Stimulated activated CD4-positive, alpha-beta T cell treated with anti-CD3 and anti-CD28 coated beads, TNF-alpha, amount 100 ng/mL, for 1 hour (primary cell): ENCODE measurements at places on chromosomes 16 and 17.

- DNase-seq: no peak
These were observed 4.0 kb downstream of the CDK10 start for GRCh38 chr16:89690392-89690901.

GRCh38 chr17:5877948-5878347 lies 192.2 kb upstream of the WSCD1 start:
- no peak for DNase-seq

DNA sequence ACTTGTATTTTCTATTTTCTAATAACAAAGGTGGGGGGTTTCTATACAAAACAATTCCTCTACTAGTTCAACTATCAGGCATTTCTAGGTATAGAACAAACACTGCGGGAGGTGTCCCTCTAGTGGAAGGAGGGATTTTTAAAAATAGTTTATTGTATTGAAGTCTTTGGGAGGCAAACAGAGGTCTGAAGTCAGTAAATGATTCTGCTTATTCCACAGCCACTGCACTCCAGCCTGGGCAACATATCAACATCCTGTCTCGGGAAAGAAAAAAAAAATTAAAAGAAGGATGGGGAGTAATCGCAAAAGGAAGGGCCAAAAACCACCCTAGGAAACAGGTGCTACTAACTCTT lies 648 bp upstream of the ERCC4 start:
- no peak for DNase-seq

GRCh38 chr16:89581045-89581695 lies 5.6 kb downstream of the CPNE7 start:
- DNase-seq: no peak

DNA sequence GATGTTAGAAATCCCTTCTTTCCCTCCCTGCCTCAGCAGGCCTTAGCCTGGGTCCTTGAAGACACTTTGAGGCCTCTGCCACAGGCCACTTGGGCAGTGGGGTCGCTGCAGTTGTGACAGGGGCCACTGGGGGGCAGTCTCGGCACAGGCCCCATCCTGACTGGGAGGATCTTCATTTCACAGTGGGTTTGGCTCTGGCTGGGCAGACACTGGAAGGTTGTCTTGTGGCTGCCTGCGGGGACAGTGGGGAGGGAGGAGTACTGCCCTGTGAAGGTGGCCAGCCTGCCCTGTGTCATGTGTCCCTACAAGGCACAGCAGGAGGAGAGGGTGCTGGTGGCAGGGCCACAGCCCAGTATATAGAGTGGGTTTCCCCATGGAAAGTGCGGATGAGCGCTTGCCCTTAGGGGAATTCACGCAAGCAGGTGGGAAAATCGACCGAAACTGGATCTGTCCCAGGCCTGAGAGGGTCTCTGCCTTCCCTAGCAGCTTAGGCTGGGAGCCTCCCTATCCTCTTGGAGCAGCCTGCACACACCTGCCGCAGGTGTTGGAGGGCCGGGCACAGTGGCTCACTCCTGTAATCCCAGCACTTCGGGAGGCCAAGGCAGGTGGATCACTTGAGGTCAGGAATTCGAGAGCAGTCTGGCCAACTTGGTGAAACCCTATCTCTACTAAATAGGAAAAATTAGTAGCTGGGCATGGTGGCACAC lies 28.8 kb downstream of the GINS2 start:
- peak; percentile 19 for DNase-seq

GRCh38 chr17:41553176-41553575 lies 18.7 kb downstream of the KRT9 start:
- DNase-seq: no peak

GRCh38 chr17:39057701-39058206 lies 90.6 kb upstream of the FBXO47 start:
- DNase-seq: no peak

DNA sequence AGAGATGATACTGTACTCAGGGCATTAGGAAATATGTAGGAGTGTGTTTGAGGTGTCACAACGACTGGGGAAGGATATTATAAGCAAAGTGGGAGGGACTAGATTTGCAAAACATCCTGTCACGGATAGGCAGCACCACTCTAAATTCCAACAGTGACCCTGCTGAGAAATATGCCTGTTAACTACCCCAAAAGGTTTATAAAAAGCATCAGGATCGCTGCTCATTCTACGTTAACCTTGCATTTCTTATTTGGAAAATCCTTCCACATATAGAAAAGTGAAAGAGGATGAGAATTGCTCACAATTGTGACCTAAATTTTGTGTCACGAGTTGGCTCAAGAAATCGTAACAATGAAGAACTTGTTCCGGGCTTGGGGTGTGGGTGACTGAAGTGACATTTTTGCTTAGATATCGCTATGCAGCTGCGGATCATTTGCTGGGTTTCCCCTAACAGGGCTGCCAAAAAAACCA lies 51.6 kb downstream of the N4BP1 start:
- no peak for DNase-seq

- DNase-seq: peak; percentile 81
These were observed at the start of gene CIAO3 for GRCh38 chr16:740764-741505. Gene CIAO3, minus strand, starts transcription at chr16:740997. Its CDS starts 12 bp downstream, at chr16:740985.

DNA sequence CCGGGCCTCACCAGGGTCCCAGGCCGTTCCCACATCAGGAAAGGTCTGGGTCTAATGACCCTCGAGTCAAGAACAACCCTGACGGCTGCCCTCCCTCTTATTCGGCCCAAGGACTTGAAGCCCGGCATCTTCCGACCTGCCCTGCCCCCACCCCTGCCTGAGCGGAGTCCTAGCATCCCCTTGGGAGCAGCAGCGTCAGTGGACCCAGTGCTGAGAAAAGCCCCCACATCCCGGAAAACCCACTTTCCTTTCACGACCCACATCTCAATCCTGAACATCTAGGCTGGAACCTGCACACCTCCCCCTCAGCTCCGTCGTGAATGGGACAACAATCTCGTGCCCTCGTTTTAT lies 769 bp downstream of the TMEM88 start:
- no peak for DNase-seq

DNA sequence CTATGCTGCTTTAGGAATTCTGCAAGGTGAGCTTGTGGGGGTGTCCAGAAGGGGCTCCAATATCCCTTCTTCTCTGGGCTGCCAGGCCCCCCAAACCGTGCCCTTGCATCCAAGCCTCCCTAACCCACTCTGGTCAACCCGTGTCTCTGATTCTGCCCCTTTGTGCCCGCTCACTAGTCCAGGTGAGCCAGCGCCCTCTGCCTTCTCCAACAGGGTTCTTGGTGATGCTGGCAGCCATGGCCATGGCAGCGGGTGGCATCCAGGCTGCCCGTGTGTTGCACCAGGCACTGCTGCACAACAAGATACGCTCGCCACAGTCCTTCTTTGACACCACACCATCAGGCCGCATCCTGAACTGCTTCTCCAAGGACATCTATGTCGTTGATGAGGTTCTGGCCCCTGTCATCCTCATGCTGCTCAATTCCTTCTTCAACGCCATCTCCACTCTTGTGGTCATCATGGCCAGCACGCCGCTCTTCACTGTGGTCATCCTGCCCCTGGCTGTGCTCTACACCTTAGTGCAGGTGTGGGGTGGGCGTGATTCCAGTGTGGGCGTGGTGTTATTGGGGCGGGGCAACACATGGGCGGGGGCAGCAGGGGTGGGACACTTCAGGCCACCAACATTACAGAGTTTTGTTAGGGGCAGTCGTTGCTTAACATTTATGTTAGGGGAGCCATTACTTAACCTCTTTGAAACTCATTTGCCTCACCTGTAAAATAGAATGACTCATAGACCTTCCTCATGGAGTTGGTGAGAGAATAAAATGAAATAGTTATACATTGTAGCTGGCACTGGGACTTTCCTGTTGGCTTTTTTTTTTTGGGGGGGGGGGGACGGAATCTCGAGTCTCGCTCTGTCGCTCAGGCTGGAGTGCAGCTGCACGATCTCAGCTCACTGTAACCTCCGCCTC lies 31.4 kb downstream of the ANKRD40 start:
- DNase-seq: no peak
